Mesenchymal stem cell (in vitro differentiated cells and primary cell): ENCODE measurements at places on chromosomes 11 and 22.

DNA sequence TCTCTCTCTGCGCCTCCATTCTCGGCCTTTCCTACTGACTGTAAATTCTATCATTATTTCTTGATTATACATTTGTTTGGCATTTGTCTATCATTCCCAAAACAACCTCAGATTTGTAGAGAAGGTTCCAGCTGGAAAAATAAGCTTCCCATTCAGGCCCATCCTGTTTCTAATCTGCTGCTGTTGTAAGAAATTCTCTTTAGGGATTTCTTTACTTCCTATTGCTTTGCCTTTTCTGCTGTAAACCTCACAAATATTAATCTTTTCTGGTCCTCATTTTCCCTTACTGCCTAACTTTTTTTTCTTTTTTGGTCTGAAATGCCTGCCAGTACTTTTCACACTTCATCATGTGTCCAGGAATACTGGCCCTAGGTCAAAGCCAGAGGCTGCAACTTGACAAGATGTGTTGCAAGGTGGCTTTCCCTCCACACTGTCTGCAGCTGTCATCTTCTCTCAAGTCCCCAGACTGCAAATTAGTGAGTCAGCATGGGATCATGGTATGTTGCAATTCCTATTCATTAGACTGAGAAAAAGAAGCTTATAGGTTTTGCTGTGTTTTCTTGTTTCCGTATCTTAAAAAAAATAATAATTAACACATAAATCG, 858.7 kb upstream of the CHORDC1 start:
- peak; percentile 66 for DNase-seq

- DNase-seq = no peak
These were observed 77.4 kb upstream of the SPON1 start for GRCh38 chr11:13885083-13885482.

- no peak for DNase-seq
These were observed 90.0 kb upstream of the ALX4 start for GRCh38 chr11:44399968-44400367.

GRCh38 chr11:41119484-41119883, 340.0 kb downstream of the LRRC4C start:
- no peak for DNase-seq

DNA sequence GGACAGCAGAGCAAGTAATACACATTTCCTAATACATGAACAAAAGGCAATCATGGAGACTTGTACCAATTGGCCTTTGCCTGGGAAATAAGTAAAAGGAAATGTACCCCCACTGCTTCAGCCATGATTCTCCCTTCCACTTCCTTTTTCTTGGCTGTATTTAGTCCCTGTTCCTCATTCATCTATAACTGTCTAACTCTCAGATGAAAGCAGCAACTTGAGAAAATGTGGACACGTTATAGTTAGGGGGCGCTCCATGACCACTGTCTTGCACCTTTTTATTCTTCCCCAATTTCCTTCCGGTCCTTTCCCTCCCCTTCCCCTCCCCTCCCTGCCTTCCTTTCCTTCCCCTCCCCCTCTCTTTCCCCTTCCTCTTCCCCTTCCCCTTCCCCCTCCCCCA, 61.3 kb upstream of the BARX2 start:
- no peak for DNase-seq

DNA sequence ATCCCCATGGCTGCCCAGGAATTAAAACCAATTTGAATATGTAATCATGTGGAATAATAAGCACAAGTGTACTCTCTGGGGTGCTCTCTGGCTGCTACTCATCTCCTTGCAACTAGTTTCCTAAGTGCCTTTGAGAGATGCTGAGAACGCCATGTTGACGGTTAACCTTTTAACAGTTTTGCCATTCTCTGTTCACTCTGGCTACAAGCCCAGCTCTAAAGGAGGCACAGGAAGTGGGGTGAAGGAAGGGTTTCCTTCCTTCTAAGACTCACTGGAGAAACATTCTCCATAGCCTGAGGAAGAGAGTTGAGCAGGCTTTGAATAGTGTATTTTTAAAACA, 122.0 kb upstream of the ZC3H12C start:
- peak; percentile 65 for DNase-seq

DNA sequence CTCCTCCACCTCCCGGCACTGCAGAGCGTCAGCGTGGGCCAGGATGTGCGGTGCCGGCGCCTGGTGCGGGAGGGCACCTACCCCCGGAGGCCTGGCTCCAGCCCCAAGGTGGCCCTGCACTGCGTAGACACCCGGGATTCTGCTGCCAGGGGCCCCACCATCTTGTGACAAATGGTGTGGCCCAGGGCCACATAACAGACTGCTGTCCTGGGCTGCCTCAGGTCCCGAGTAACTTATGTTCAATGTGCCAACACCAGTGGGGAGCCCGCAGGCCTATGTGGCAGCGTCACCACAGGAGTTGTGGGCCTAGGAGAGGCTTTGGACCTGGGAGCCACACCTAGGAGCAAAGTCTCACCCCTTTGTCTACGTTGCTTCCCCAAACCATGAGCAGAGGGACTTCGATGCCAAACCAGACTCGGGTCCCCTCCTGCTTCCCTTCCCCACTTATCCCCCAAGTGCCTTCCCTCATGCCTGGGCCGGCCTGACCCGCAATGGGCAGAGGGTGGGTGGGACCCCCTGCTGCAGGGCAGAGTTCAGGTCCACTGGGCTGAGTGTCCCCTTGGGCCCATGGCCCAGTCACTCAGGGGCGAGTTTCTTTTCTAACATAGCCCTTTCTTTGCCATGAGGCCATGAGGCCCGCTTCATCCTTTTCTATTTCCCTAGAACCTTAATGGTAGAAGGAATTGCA, 13.5 kb downstream of the TSKU start:
- DNase-seq = no peak

DNA sequence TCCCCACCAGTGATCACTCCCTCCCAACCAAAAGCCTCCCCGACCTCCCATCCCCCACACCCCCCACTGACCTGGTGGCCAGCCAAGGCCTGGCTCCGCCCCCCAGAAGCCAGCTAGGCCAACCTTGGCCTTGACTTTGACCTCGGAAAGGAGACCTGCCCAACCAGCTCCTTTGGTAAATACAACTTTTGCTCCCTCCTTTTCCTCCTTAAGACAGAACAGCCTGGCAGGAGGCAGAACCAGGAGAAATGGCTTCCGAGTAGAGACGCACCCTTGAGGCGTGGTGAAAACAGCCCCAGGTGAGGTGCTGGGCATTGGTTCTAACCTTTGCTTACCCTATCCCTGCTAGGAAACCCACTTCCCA, 27.0 kb downstream of the PLEKHA7 start:
- no peak for DNase-seq

DNA sequence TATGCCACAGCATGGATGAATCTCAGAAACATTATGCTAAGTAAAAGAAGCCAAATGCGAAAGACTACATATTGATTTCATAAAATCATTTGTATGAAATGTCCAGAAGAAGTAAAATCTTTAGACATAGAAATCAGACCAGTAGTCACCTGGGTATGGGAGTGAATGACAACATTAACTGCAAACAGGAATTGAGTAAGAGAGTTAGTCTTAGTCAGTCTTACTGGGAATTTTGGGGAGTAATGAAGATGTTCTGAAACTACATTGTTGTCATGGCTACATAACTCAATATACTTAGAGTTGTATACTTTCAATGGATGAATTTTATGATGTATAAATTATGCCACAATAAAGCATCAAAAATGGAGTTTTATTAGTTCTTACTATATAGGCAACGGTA, 107.8 kb upstream of the CHORDC1 start:
- no peak for DNase-seq

GRCh38 chr11:119608201-119608600, 120.8 kb downstream of the NECTIN1 start:
- DNase-seq = no peak

DNA sequence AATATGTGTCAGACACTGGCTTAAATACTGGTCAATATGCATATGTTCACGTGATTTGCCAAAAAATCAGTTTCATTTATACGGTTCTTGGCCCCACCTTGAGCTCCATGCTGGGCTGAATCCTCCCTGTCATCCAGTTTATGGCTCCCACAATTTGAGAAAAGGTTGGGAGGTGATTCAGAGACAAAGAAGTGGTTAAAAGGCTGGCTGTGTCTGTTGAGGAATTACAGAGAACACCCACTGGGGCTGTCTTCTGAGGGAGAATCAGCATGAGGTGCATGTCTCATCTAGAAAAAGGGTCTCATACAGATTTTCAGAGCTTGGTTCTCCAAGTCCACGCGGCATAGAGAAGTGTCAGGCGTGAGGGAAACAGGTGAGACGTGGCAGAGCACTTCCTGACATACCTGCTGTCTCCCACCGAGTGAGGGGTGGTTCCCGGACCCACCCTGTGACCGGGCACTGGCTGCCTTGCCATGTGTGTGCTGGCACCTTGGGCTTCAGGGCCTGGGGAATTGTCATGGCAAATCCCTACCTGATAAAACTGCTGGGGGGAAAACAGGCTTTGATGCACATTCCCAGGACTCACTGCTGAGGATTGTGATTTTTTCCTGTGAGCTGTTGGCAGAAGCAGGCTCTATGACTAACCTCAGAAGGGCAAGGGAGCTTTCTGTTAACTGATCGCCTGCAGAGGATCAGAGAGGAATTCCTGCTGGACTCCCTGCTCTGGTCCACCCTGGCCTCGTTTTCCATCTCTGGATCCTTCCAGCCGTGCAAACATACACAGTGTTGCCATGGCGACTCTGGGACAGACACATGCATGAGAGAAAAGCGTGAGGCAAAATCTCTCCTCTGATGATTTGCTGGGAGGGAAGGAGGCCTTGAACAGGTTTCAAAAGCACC, 223.6 kb downstream of the ADAMTS15 start:
- DNase-seq = peak; percentile 98

GRCh38 chr11:17531071-17531600, 13.1 kb downstream of the USH1C start:
- no peak for DNase-seq

DNA sequence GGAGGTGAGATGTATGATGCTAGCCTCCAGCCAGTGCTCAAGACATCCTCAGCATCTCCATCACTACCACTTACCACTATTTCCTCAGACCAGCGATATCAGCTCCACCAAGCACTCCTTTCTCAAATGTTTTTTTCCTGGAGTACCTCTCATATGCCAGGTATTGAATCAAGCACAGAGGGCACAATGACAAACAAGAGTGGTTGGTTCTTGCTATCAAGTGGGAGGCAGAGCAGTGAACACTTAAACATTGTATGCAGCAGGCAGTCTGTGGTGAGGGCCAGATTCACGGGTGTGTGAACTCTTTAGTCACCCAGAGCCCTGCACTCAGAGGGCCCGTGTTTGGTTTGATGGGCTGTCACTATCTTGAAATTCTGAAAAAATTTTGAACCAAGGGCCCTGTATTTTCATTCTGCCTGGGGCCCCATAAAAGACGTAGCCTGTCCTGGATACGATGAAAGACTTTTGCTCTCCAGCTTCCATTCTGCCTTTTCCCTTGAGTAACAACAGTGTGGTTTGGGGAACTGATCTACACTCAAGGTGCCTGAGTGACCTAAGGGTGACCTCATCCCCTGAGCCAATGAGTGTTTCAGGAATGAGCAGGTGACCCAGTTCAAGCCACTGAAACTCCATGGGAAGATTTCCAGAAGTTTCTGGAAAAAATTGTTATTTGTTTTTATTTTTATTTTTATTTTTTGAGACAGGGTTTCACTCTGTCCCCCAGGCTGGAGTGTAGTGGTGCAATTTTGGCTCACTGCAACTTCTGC, 348.4 kb upstream of the NARS2 start:
- no peak for DNase-seq

DNA sequence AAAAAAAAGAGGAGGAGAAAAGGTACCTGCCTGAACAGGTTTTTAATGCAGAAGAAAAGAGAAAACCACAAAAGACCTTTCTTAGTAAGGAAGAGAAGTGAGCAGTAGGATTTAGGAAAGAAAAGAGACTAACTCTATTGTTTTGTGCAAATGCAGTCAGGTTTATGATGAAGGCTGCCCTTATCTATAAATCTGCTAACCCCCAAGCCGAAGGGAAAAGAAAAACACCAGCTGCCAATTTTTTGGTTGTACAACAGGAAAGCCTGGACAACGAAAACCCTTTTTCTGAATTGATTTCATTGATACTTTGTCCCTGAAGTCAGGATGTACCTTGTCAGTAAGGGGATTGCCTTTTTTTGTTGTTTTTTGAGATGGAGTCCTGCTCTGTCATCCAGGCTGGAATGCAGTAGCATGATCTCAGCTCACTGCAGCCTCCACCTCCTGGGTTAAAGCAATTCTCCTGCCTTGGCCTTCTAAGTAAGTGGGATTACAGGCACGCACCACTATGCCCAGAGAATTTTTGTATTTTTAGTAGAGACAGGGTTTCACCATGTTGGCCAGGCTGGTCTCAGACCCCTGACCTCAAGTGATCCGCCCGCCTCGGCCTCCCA, 21.2 kb downstream of the POLD4 start:
- no peak for DNase-seq

DNA sequence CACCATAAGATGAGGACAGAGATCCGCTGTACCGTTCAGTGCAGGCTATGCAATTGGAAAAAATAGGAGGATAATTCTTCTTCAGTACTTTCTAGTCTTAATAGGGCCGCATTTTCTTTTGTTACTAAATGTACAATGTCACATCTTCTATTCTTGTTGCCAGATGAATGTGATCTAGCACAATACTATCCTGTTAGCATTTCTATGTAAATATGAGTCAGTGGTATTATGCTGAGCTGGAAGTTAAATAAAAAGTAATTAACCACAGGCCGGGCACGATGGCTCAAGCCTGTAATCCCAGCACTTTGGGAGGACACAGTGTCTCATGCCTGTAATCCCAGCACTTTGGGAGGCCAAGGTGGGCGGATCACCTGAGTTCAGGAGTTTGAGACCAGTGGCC, 24.4 kb upstream of the BIRC3 start:
- DNase-seq = no peak

DNA sequence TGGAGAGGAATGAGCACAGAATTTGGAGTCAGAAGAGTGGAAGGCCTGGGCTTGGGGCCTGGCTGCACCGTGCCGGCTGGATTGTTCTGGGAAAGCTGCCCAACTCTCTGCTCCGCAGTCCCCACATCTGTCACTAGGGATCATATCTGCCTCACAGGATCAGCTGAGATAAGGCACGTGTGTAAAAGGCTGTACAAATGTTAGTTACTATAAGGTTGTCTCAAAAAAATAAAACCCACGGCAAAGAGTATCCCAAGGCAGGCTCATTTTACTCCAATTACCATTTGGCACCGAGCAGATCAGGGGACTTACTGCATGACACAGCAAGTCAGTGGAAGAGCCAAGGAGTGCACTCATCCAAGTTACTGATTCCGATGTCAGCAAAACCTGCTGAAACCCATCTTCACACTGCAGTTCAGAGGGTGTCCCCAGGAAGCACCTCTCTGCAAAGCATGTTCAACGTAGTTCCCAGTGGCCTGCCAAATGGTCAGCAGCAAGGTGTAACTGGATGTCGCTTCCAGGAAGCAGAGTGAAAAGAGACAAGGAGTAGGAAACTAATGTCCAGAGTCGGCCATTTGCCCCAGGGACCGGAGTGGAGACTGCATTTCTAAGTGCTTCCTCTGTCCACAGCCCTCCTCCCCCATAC, 18.1 kb upstream of the MRTFA start:
- DNase-seq = peak; percentile 70

DNA sequence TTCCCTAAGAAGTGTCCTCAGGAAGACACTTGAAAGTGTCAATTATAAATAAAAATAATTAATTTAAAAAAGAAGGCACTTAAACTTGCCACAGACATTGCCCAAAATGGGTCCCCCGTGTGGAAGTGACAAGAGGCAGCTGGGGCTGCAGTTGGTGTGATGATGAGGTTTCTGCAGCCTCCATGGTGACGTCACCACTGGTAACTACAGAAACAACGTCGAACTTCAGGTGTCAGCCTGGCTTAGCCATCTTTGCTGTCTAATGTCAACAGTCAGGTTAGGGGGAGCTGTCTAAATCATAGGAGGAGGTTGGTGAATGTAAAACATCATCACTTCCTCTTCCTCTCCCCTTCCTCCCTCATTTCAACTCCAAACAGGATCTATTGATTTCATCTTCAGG, 328.6 kb downstream of the MN1 start:
- DNase-seq = no peak

- DNase-seq = no peak
These were observed 1221.7 kb downstream of the BRD1 start for GRCh38 chr22:48605856-48606481.
